ENCODE measurements at places on chromosomes 12 and 14.

DNA sequence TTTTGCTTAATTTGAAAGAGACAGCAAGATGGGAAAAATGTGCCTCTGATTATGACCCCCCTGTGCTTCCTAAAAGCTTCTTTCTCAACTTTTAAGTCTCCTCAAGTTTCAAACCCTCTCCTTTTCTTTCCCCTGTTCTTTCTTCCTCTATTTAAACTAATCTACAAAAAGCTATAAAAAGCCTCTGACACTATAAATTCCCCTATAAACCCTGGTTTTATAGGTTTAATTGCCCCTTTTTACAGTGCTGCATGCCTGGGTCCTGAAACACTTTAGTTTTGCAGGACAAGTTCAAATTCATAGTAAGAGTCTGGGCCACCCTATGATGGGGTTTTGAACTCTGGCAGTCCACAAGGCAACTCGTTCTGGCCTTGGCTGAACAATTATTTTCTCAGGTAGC is 510.9 kb upstream of the TBX3 start:
- no peak for DNase-seq

GRCh38 chr14:74594029-74594428 is 18.0 kb downstream of the LTBP2 start:
- DNase-seq, result no peak

GRCh38 chr12:6646276-6647082 is 753 bp downstream of the ACRBP start:
- DNase-seq, result no peak

- DNase-seq, result no peak
Measured at GRCh38 chr12:30047516-30048254, 263.9 kb upstream of the TMTC1 start.

DNA sequence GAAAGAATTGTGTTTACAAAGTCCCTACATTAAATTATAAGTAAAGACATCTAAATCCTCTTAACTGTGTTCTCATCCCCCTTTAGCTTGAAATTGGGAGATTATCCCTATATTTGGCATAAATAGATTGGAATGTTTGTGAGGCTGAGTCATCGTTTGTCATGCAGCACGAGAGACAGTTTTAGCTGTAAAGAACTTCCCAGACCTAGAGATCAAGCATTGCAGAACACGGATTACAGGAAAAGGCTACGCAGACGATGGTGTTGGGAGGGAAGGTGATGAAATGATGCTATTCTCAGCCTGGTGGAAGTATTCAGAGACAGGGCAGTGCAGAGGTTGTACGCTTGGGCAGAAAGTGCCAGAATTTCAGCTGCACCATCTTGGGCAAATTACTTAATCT is 93.8 kb downstream of the PTPRB start:
- DNase-seq, result no peak

- DNase-seq, result no peak
Measured at GRCh38 chr12:58640314-58640713, 280.0 kb downstream of the LRIG3 start.

DNA sequence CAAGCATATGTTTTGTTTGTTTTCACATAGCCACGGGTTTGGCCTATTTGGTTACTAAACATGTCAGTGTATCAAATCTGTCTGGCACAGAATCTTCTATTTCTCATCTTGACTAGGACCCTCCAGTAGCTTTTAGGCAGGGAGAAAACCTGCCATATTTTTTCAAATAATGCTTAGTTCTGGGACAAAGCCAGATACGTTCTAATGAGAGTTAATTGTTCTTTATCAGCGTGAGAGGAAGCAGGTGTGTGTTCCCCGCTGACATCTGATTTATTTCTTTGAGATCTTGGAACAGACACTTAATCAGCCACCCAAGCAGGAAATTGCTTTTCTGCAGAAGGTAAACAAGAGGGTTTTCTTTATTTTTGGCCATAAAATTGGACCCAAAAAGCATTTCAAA is 54.8 kb downstream of the GOLGA5 start:
- DNase-seq, result no peak

GRCh38 chr12:104746467-104747088 is 211.5 kb downstream of the SLC41A2 start:
- no peak for DNase-seq

DNA sequence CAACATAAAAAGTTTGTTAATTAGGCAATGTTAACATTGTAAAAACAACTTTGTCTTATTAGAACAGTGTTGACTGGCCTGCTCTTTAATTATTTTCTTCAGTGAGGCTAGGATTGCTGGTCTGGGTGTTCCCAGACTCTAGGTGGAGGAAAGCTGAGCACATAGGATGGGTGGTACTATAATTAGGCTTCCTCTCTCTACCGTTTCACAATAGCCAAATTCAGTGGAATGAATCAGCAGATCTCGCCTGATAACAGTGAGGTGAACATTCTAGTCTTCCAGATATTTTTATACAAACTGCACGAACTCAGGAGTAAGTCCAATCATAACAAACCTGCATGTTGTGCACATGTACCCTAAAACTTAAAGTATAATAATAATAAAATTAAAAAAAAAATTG is 11.9 kb downstream of the PTGDR start:
- DNase-seq, result no peak
